ENCODE measurements at places on chromosomes 5 and 9.

DNA sequence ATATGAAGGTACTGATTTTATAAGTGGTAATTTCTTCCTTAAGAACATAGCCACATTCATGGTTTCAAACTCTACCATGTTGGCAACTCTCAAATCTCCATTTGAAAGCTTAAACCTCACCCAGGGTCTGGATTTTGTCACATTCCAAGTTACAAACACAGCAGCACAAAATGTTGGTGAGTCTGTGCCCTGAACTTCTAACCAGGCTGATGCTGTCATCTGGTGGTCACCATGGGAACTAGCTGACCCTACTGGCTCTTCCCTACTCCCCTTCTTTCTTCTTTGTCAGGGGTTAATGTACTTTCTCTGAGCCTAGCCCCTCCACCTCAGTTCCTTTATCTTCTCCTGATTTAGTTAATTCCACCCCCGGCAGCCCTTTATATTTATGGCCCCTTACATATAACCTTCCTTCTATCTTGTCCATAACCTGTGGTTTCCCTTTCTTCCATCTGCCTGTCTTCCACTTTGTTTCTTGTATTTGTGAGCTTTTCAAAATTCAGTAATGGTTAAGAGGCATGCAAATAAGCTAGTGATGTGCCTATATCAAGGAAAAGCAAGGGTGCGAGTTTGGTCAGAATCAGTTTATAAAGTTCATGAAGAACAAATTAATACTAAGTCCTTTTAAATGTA is 35.9 kb downstream of the TGFBR1 start:
- DNase-seq: peak; percentile 57

DNA sequence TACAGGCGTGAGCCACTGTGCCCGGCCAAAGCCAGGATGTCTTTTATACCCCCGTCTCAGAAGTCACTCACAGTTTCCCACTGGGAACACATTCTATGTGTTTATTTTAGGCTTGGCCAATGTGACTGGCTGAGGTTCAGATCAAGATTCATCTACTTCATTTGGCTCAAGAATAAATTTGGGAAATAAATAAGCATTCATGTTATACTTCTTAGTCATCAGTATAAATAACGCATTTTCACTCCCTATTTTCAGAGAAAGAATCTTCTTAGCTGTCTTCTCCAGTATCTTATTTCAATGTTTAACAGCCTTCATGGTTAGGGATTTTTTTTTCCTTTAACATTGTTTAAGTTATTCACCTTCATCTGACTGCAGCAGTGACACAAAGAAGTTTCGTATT is 11.8 kb downstream of the S100Z start:
- no peak for DNase-seq

GRCh38 chr5:127305493-127305892 is 14.9 kb downstream of the MEGF10 start:
- DNase-seq: no peak

- DNase-seq: no peak
These were observed 24.9 kb downstream of the ADAM19 start for GRCh38 chr5:157550663-157551062.

GRCh38 chr5:134846641-134846960 is 833 bp downstream of the C5orf24 start:
- no peak for DNase-seq

DNA sequence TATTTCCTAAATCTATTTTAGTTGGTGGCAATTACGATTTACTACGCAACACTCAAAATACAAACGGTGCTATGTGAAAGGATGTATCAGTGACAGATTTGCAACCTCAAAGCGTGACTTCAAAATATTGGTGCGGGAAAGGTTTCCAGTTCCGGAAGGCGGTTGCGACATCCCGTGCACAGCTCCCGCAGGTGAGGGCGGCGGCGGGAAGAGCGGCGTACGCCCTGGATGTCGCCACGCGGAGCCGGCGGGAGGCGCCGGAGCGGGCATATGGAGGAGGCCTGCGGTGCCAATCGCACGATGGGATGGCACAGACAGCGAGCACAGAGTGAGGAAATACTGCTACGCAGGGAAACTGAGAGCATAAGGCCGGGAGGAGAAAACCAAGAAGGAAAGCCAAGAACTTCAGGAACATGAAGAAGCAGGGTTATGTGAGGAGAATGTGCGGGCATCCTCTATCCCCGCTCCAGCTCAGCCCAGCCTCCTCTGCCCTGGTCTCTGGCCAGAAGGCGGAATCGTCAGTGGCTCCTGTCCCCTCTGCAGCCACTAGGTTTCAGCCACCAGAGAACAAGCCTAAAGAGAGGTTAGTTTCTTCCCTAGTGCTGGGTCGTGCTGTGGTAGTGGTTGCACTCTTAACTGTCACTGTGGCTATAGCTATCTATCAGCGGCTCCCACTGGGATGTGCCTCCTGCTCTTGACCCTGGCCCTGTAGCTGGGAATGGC is 378.1 kb upstream of the TLE4 start:
- DNase-seq: no peak

DNA sequence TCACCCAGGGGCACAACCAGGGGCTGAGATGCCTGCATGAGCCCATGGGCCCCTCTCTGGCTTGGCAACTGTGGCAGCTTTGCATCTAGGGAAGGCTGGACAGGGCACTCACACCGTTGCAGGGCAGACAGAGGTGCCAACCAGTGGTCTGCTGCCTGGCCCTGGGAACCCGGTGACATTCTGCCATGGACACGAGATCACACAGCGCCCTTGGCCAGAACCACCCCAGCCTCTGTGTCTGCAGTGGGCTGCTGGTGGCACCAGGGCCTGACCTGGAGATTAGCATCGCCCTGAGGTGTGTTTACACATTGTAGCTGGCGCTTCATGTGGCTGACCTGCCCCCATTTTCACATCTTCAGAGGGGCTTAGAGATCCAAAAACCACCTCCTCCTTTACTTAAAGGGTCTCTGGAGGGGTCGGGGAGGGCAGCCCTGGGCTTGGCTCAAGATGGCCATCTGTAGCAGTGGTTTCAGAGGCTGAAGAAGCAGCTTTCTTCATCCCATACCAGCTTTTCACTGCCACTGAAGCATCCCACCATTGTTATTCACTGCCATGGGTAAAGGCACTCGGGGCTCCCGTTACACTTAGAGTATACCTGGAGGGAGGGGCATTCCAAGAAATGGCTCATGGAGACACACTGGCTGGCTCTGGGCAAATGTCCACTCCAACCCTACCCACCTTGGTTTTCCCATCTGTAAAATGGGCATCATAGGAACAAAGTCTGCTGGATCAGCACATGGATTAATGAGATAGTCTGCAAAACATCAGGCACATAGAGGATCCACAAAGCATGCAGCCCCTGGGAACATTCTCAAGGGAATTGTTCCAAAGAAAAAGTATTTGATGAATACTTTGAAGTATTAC is 11.4 kb downstream of the DCANP1 start:
- DNase-seq: no peak

DNA sequence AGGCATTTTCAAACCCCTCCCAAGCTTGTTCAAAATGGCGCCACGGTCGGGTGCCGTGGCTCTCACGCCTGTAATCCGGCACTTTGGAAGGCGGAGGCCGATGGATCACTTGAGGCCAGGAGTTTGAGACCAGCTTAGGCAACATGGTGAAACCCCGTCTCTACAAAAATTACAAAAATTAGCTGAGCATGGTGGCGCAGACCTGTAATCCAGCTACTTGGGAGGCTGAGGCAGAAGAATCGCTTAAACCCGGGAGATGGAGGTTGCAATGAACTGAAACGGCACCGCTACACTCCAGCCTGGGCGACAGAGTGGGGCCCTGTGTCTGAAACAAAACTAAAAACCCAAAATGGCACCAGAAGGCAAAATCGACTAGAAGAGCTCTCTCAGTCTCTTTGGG is 142.0 kb downstream of the MTX3 start:
- DNase-seq: no peak

GRCh38 chr9:87178302-87178701 is 231.0 kb upstream of the GAS1 start:
- no peak for DNase-seq

GRCh38 chr5:171420431-171421241 is 1.2 kb downstream of the FGF18 start:
- DNase-seq: peak; percentile 41

DNA sequence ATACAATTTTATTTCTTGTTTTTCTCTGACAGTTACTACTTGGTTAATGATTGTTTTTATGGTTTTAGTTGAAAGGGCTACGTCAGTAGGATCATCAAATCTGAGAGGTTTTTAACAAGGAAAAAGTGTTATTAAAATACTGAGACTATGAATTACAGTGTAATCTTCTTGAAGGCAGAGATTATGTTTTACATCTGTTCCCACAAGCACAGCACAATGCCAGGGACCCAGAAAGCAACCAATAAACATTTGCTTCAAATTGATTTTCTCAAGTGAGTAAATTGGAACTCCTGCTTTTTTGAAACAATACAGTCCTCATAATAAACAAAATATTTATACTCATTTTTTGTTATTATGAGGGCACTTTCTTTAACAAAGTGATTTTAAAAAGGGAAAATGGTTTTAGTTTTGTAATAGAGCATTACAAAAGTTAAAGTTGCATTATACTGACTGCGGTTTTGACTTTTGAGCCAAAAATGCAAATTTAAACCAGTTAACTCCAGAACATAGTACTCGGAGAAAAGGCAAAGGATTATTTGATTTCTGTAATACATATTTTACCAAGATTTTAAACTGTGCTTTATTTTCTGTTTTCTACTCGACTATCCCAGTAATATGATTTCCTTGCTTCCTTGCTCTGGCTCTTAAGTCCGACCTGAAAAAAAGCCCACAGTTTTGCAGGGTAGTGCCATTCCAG is 176.9 kb downstream of the GDNF start:
- no peak for DNase-seq

GRCh38 chr9:9754186-9754585 is 858.6 kb downstream of the PTPRD start:
- no peak for DNase-seq

GRCh38 chr5:67680099-67680498 is 483.5 kb upstream of the CD180 start:
- DNase-seq: no peak

GRCh38 chr9:82382887-82383616 is 394.5 kb downstream of the SPATA31D1 start:
- DNase-seq: peak; percentile 17

- DNase-seq: no peak
These were observed 70.2 kb upstream of the SLC27A6 start for GRCh38 chr5:128895122-128895521.

DNA sequence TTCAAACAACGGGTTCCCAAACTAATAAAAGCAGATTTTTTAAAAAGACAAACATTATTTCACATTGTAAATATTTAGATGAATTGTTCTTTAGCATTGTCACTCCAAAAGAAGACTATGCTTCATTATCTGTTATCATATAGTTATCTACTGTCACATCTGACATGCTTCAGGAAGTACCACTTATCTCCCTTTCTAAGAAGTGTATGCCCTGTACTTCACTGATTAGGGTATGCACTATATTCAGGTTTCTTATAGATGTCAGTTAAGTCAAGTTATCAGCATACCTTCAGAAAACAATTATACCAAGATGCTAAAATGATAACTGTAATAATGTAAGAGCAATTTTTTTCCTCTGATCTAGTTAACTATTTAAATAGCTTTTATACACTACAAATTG is 40.4 kb downstream of the LMBRD2 start:
- DNase-seq: no peak

DNA sequence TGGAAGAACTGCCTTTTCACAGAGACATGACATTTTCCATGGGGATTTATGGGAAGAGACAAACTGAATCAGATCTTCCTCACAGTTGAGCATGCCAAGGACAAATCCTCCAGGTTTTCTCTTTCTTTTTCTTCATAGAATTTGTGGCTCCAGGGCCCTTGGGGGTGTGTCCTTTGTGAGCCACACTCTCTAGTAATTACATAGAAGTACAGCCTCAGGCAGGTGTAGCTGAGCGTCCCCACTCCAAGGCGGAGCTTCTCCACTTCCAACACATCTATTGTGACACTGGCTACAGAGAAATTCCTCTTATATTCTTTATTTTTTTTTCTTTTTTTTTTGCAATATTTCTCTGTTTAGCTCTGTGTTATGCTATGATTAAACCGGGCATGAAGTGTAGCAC is 420.5 kb upstream of the CD180 start:
- no peak for DNase-seq

DNA sequence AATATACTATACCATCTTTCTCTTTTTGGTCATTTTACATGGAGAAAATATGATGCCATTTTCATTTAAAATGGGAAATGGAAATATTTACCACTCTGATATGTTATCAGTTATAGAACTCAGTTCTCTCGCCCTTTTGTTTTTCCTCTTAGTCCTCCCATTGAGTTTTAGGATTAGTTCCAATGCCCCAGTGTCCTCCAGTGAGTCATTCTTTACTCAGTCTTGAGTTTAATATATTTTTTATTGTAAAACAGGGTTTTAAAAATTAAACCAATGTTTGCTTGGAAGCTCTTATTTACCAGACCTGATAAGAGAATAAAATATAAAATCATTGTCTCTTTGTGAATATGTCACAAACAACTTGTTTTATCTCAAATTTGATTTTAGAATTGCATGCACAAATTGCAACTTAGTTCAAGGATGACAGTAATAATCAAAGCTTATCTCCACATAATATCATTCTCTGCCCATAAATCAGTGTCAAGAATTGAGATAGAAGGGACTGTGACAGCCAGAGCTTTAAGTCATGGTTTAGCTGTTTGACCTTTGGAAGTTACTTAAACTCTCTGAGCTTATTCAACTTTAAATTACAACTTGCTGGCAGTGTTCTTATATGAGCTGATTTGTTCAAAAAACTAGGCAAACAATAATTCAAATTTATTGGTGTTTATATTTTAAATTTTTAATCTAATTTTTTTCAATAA is 166.4 kb downstream of the PAM start:
- DNase-seq: no peak

DNA sequence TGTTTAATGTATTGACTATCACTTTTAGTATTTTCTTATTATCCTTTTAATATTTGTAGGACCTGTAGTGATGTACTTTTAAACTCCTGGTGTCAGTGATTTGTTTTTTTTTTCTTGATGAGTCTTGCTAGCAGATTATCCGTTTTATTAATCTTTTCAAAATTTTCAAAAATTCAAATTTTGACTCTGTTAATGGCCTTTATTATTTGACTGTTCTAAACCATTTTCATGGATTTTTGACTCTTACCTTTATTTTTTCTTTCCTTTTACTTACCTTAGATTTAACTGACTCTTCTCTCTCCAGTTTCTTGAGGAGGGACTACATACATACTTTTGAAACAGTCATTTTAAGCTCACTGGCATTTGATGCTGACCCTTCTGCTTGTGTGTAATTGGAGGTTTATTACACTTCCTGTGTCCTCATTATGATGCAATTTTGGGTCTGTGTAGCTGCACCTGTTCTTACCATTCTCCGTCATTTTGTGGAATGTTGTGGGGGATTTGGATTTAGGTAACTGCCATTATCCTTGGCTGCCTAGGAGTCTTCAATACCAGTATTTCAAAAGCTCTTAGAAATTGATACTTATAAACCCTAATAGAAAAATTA is 32.0 kb upstream of the EXOC3 start:
- no peak for DNase-seq

- peak; percentile 6 for DNase-seq
These were observed 23.6 kb upstream of the SLC6A3 start for GRCh38 chr5:1468629-1469527.

GRCh38 chr5:176817369-176817840 is 7.0 kb downstream of the UNC5A start:
- peak; percentile 74 for DNase-seq

DNA sequence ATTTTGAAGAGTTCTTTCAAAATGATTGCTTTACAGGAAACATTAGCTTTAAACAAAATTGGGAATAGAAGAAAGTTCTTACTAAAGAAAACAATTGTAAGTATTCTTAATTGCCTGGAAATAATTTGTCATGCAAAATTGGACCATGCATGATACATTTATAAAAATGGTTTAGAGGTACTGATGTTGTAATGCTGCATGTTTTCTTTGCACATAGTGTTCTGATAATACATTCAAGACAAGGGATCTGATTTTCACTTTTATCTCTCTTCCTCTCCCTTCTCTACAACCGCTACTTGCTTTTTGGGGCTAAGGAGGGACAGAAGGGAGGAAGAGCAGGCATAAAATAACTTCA is 211.6 kb upstream of the MPDZ start:
- DNase-seq: no peak
